Thyroid gland (tissue), 4 donors: ENCODE measurements at places on chromosomes 1 and 21.

- peak; percentile 74 for DNase-seq
Measured at GRCh38 chr1:24540906-24541710, 14.8 kb upstream of the NCMAP start.

GRCh38 chr21:41821081-41821755 is 54.4 kb upstream of the RIPK4 start:
- no peak for DNase-seq

- peak; percentile 55 for DNase-seq
Measured at GRCh38 chr1:204479387-204480136, 15.0 kb downstream of the PIK3C2B start.

GRCh38 chr1:201149400-201149799 is 4.9 kb downstream of the TMEM9 start:
- DNase-seq: no peak

DNA sequence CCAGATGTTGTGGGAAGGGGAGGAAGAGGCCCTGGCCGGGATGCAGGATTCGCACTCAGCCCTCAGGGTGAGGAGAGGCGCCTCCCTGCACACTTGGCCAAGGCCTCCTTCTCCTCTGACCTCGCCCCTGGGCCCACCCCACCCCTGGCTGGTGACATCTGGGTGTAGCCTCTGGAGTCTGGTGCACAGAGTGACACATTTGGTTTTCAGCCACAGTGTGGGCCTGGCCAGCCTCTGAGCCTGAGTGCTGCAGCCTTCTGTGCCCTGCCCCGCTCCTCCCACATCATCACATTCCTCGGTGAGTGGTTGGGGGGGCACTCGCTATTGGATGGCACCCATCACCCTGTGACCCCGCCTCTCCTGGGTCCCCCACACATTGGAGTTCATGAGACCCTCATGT is 45.8 kb downstream of the PRDM16 start:
- no peak for DNase-seq

DNA sequence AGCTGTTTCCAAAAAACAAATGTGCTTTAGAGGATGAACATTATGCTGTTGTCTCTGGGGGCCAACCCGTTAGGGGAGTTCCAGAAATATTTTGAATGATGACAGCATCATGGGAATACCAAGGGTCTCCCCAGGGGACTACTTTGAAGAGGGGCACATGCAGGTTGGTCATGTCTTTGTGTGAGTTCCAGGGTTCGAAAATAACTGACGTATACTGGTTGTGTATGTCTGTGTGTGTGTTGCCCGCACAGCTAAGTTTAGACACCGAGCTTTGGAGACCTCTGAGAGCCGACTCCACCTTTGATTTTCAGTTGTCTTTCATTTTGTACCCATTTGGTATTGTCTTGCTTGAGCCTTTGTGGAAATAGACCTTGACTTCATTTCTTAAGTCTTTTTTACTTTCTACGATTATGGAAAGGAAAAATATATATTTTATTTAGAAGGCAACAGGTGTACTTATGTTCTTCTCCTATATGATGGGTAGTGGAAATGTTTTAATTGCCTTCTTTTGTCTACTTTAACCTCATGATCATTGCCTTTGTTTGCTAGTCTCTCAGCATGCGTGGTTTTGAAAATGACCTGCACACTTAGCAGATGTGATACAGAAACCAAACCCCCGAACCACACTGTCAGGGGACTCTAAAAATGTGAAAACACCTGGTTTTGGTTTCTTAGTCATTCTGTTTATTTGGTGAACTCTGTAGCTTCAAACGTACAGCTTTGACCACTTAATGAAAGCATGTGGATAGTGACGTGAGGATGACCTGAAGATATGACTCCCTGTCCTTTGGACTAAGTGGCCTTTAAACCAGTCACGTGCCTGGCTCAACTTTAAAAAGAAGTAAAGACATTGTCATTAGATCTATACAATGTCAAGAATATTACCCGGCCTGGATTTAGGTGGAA is 56.5 kb downstream of the GALNT2 start:
- no peak for DNase-seq

DNA sequence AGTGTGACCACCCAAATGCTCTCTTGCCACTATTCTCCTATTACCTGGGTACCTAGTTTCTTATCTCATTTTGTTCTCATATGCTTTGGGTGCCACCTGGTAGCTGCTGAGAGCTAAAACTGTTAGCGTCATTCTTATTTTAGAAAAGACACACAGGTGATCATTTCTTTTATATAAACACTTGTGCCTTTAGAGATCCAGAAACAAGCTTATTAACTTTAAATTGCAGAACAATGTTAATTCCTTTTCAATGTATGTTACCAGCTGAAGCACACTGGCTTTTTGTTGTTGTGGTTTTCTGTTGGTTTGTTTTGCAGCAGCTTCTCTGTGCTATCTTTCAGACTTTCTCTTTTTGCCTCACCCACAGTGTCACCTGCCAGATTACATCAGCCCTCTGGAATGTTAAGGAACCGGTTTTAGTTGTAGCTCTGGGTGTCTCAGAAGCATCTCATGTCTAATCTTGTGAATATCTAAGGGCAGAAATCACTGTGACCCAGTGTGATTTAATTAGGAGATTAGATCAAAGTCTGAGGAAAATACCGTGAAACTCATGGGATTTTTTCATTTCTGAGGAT is 43.4 kb upstream of the SLC19A2 start:
- peak; percentile 85 for DNase-seq

- DNase-seq: no peak
Measured at GRCh38 chr1:177547200-177547599, 376.4 kb downstream of the BRINP2 start.

DNA sequence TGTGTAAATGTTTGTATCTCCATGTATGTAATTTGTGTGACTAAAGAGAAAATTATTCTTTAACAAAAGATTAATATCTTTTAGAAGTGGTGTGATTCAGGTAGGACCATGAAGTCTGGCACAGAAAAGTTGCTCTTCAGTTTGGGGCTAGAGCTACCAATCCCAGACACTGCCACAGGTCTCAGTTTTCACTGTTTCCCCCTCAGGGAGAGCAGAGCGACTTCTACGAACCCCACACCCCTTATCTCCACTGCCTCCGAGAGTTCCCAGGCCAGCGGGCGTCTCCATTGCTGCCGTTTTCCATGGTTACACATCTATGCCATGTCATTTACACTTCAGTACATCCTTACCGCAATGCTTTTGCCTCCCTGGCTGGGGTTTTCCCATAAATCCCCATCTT is 93.0 kb upstream of the SMYD2 start:
- DNase-seq: no peak

- no peak for DNase-seq
Measured at GRCh38 chr1:192889082-192889481, 80.2 kb downstream of the RGS2 start.

DNA sequence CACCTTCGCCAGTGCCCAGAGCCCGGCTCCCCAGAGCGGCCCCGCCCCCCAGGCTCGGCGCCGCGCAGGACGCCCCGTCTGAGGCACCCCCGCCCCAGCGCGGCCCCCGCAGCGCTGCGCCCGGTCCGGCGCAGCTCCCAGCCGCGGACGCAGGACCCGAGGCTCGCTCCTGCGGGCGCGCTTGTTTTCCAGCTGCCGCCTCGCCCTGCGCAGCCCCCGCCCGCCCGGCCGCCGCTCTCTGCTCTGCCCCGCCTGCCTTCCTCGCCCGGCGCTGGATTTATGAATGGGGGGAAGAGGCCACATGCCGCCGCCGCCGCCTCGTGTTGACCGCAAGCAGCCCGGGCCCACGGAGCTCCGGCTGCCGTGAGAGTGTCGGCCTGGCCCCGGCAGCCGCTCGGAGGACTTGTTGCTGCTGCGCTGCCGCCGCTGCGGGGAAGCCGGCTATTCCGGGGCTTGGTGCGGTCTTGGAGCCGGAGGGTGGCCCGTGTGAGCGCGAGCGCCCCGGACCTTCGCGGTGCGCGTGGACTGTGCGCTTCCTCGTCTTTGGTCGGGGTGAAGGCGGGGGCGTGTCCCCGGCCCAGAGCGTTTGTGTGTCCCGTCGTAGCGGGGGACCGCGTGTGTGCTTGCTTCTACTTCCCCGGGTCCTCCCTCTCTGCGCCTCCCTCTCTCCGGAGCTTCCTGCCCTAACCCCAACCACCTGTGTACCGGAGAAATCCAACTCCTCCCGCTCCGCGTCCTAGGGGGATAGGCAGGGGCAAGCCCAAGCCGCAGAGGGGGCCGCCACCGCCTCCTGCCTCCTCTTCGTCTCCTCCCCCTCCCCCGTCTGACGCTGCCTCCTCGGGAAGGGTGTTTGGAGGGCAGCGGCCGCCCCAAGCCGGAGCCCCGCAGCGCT is 736 bp downstream of the KCNC4 start:
- DNase-seq: peak; percentile 36

- DNase-seq: no peak
Measured at GRCh38 chr1:235938709-235939479, 72.2 kb upstream of the LYST start.

DNA sequence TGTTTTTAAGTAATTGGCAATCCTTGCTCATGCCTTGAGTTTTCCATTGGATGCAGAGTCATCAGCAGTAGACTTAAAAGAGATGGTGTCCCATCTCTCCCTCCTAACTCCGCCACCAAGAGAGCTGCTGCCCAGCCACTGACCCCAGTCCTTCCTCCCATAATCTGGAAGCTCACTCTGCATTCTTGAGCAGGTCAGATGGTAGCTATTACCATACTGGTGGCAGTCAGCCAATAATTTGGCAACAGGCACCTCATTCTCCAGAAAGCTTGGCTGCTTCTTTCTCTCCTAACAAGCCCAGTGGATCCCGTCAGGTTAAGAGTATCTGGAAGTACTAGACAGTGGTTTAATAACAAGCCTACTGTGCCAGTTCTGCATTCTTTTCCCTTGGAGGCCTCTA is 272.1 kb downstream of the ZNF648 start:
- DNase-seq: peak; percentile 66

- no peak for DNase-seq
Measured at GRCh38 chr1:105317976-105318375, 1568.3 kb downstream of the AMY1C start.

- DNase-seq: no peak
Measured at GRCh38 chr1:212410231-212410820, 4.4 kb downstream of the PACC1 start.

DNA sequence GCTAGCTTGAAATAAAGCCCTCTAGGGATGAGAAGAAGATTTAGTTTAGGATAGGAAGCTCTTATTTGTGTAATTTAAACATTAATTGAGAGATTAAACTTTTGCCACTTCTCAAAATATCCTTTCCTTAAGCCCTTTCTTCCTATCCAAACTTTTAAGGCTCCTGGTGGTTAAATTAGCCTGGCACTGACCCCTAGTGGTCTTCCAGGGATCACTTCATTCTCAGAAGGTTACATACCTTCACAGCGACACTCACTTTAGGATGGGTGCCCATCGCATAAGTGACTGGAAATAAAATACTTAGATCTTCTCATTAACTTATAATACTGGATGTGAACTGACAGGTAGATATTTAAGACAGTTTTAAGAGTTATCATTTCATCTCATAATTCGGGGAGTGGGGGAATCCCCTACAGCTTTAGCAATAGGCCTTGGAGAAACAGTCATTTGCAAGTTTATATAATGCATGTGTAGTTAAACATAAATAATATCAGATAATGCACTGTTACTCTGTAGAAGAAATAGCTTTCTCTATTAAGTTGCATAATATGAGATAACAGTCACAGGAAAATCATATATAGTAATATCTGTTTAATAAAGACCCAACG is 7.4 kb downstream of the LHX9 start:
- peak; percentile 41 for DNase-seq

DNA sequence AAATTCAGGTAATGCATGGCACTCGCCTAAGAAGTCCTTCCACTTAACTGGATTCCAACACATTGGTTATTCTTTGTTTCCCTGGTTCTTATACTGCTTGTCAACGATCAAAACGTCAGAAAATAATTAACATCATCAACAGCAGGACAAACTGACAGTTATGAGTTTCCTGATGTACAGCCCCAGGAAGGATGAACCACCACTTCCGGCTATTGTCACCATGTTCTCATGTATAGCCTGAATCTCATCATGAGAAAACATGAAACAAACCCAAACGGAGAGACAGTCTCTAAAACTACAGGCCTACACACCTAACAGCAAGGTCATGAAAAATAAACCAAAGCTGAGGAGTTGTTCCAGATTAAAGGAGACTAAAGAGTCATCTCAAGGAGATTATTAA is 60.5 kb upstream of the FBXO28 start:
- no peak for DNase-seq

DNA sequence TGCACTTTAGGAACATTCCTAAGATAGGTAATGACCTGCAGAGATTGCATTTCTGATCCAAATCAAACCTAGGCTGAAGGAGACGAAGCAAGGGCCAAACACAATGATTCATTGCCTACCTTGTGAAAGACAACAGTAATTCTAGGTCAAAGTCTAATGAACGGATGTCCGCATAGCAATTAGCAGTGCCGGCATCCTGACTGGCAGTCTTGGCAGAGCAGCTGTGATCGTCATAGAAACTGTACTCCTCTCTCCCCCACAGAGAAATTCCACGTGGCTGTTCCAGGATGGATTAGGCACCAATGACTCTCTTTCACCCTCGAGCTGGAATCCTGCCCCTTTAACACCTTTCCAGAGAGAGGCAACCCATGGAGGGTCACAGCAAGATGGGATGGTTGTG is 28.9 kb upstream of the VAV3 start:
- no peak for DNase-seq

- DNase-seq: no peak
Measured at GRCh38 chr1:94792473-94793295, 27.5 kb upstream of the SLC44A3 start.

DNA sequence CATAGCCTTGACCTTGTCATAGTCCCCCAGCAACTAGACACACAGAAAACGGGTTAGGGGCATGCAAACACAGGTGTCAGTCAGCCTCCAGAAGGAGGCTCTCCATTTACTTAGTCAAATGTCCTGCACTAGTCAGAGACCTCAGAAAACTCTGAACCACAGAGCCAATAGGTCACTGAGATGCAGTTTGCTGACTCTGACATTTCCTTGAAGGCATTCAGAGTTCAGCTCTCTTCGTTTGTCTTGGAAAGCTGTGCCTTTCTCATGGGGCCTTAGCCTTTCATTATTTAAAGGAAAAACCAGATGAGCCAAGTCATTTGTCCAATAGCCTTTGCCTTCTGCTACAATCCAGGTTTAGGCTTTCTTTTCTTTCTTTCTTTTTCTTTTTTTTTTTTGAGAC is 3.5 kb downstream of the OLFML2B start:
- no peak for DNase-seq

GRCh38 chr1:45765999-45766792 is 15.7 kb upstream of the IPP start:
- DNase-seq: no peak

DNA sequence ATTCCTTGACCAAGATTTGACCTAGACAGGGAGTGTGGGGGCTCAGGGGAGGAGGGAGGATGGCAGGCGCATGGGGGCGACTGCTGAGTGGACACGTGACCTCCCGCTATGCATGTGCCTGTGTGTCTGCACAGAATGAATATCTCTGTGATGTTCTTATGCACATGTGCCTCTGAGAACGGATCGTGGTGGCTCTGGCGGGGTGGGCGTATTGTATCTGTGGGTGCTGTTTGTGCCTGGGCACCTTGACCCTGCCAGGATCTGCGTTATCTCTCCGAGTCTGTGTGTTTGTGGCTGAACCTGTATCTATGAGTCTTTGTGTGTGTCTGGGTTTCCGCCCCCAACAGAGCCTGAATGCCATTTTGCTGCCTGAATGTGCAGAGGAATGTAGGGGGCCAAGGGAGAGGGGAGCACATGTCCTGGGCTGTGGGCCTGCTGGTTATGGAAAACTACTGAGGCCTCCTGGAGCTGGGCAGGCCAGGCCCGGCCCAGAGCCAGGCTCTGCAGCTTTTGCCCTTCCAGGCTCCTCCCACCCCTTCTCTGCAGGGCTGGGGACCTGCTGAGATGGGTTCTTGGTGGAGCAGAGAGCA is 102.5 kb downstream of the EBNA1BP2 start:
- DNase-seq: peak; percentile 63
